OCI-M1 (cell line): ENCODE measurements at places on chromosomes 7 and 10.

- DNase-seq = no peak
Measured at GRCh38 chr7:129170441-129171021, 17.9 kb upstream of the SMO start.

DNA sequence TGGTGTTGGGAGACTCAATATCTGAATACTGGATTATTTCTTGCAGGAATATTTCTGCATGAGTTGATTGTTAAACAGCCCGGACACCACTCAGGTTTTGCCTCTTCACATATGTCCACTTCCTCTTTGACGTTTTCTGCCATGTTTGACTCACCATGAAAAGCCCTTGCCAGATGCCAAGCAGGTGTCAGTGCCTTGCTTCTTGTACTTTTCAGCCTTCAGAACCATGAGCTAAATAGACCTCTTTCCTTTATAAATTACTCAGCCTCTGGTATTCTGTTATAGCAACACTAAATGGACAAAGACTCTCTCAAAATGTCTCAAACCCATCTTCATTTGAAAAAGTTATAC lies 24.7 kb upstream of the MACC1 start:
- no peak for DNase-seq

DNA sequence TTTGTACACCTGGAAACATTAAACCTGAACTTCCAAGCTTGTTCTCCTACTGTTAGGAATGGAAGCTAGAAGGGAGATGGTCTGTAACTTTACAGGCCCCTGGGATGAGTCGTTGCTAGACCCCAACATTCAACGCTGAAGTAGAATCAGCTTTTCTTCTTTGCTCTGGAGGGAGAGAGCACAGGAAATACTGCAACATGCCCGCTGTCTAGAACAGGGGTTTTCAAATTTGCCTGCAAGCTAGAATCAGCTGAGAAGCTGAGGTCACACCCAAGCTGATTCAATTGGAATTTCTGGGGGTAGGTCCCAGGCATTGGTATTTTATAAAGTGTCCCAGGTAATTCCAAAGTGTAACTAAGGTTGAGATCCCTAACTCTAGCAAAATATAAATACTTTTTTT lies 219.7 kb downstream of the PRPF18 start:
- DNase-seq = no peak

GRCh38 chr7:123500878-123501489 lies 33.4 kb downstream of the IQUB start:
- DNase-seq = no peak

GRCh38 chr10:21506351-21506750 lies 19.1 kb downstream of the SKIDA1 start:
- peak; percentile 19 for DNase-seq

GRCh38 chr10:12969951-12970350 lies 31.6 kb downstream of the CCDC3 start:
- no peak for DNase-seq

DNA sequence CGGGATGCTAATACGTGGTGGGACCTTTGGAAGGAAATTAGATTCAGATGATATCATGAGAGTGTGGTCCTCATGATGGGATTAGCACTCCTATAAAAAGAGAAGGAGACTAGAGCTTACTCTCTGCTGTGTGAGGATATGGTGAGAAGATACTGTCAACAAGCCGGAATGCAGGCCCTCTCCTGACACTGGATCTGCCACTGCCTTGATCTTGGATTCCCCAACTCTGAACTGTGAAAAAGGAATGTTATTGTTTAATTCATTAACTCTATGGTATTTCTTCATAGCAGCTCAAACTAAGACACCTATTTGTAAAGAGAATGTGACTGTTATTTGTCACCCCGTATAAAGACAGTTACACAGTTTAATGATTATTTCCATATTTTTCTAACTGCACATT lies 1227.5 kb upstream of the C7orf33 start:
- no peak for DNase-seq

DNA sequence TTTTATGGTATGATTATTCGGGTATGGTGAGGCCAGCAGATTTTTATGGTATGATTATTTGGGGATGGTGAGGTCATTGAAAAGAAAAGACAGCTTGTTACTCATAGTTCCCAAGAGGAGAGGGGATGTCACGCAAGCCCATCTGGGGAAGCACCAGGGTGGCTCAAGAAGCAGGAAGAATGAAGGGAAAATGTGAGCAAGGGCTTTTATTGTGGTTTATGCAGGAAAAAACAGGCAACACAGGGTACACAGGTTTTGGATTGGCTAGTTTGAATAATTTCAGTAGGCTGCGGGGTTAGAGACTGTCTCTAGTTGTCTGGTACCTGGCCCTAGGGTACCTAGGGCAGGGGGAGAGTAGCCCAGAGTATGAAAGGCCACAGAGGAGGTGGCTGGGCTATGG lies 26.8 kb upstream of the DGKI start:
- no peak for DNase-seq

DNA sequence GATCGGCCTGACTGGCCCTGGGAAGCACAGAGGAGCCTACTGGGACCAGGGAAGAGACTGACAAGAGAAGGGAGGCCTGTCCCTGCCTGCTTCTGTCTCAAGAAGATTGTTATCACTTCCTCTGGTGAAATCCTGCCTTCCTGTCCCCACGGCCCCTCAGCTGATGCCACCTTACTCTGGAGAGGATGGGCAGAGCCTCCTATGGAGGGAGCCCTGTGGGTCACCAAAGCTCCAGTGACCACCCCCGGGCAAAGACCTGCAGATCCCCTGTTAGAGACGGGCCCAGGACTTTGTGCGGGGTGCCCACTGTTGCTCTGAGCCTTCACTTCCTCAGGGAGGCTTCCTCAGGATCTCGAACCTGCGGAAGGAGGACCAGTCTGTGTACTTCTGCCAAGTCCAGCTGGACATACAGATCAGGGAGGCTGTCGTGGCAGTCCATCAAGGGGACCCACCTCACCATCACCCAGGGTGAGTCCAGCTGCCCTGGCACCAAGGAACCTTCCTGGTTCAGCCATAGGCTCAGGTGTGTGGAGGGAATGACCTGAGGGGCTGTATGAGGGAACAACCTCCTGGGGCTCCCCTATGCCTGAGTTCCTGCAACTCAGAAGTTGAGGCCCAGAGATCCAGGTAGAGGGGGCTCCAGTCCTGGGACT lies 1.4 kb upstream of the PILRB start:
- no peak for DNase-seq

DNA sequence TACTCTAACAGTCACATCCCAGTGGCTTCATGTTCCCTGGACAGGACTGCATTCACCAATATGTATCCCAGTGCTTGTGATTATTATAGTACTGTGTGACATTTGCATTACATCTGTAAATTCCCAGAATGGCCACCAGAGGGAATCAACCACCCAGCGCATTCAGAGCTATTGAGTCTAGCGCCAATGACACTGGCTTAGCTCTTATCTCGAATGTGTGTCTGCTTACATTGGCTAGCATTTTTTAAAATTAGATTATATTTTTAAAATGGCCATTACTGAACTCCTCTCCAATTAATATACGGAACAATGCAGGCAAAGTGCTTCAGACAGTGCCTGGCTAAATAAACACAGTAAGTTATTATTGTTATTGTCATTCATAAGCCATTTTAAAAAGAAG lies 36.3 kb downstream of the TRIL start:
- peak; percentile 83 for DNase-seq

GRCh38 chr10:73865459-73866442 lies 8.6 kb downstream of the CAMK2G start:
- peak; percentile 68 for DNase-seq

DNA sequence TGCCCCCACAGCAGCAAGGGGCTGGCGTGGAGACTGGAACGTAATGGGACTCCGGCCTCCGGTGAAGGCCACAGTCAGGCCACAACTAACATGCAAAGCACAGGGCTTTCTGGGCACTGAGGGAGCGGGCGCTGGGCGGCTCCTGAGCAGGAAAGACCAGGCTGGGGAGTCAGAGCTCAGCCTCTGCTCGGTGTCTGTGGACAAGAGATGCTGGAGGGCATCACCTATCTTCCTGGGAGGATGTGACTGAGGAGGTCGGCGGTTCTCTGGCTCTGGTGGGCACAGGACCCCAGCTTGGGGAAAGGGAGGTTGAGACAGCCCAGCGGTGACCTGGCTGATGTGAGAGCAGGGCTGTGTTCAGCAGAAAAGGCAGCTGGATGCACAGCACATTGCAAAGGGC lies 11.7 kb downstream of the CNPY1 start:
- no peak for DNase-seq

- DNase-seq = no peak
Measured at GRCh38 chr10:130655313-130656186, 519.4 kb downstream of the GLRX3 start.

GRCh38 chr10:78434886-78435285 lies 401.2 kb downstream of the RPS24 start:
- no peak for DNase-seq

GRCh38 chr10:132162021-132162531 lies 24.7 kb upstream of the DPYSL4 start:
- no peak for DNase-seq

- no peak for DNase-seq
Measured at GRCh38 chr7:110557-111232, 81.7 kb upstream of the FAM20C start.

DNA sequence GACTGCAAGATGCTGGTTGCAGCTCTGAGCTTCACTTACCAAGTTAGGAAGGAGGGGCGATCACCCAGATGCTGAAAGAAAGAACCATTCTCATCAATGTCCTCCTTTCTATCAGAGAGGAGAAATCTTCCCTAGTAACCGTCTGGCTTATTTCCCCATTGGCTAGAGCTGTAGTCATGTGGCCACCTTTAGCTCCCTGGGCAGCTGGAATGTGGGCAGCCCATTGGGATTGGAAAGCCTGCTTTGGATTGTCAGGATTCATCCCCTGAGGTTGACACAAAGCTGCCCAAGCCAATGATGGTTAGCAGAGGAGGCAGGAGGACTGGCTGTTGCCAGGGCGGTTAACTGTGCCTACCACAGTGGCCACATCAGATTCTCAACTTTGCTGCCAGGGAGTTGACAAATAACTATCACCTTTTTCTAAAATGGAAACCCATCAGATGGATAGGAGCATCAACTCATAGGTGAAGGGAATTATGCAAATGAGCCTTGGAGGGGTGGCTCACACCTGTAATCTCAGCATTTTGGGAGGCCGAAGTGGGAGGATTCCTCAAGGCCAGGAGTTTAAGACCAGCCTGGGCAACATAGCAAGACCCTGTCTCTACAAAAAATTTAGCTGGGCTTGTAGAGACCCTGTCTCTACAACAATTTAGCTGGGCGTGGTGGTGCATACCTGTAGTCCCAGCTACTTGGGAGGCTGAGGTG lies 206.4 kb upstream of the GALNT17 start:
- no peak for DNase-seq

- DNase-seq = no peak
Measured at GRCh38 chr7:143906151-143906550, 4.2 kb upstream of the TCAF1 start.
